ENCODE measurements at places on chromosomes 7 and 10.

GRCh38 chr10:7491230-7491629 lies 80.4 kb upstream of the SFMBT2 start:
- no peak overlapping the region for H3K4me3 ChIP-seq
- no peak for DNase-seq
- H3K27me3 ChIP-seq: no peaks in the 10 kb centered on the region
- no peaks in the 10 kb centered on the region for H3K4me1 ChIP-seq
- no peaks in the 10 kb centered on the region for H3K36me3 ChIP-seq
- H3K27ac ChIP-seq: no peak overlapping the region

- H3K36me3 ChIP-seq: no peaks in the 10 kb centered on the region
- H3K27ac ChIP-seq: no peak overlapping the region
- DNase-seq: no peak
- H3K27me3 ChIP-seq: no peaks in the 10 kb centered on the region
Measured at GRCh38 chr7:19814776-19815175, 41.4 kb upstream of the TMEM196 start.

- H3K4me1 ChIP-seq: no peaks in the 10 kb centered on the region
- H3K4me3 ChIP-seq: no peak overlapping the region
- no peaks in the 10 kb centered on the region for H3K36me3 ChIP-seq
- no peak for DNase-seq
- H3K27ac ChIP-seq: no peak overlapping the region
Measured at GRCh38 chr10:110865186-110865808, 6.4 kb upstream of the PDCD4 start.

DNA sequence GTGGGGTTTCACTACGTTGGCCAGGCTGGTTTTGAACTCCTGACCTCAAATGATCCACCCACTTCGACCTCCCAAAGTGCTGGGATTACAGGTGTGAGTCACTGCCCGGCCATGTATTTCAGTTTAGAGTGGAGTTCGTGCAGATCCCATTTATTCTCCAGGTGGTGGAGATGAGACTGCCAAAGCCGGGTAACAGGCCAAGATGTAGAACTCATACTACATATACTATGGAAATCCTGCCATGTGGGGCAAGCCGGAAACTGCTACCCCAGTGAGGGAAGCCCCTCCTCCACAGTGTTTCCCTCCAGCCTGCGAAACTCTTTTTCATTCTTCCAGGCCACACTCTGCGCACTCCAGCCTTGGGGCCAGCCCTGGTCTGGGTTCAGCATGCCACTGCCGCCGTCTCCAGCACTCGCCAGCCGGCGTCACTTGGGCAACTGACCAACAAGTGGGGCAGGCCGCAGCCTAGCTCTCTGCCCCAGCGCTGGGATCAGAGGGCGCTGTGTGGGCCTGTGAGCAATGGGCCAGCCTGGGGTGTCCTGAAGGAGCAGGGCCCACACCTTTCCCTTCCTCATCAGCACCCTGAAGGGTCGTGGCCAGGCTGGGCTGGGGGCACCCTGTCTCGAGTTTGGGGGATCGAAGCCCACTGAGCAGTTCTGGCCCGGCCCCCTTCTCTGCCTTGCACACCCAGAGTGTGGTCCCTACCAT lies 122.0 kb downstream of the TRRAP start:
- H3K36me3 ChIP-seq: peaks cover 19% of the 10 kb centered on the region
- H3K27ac ChIP-seq: no peak overlapping the region
- H3K4me3 ChIP-seq: no peak overlapping the region
- H3K27me3 ChIP-seq: no peaks in the 10 kb centered on the region
- H3K4me1 ChIP-seq: no peaks in the 10 kb centered on the region

DNA sequence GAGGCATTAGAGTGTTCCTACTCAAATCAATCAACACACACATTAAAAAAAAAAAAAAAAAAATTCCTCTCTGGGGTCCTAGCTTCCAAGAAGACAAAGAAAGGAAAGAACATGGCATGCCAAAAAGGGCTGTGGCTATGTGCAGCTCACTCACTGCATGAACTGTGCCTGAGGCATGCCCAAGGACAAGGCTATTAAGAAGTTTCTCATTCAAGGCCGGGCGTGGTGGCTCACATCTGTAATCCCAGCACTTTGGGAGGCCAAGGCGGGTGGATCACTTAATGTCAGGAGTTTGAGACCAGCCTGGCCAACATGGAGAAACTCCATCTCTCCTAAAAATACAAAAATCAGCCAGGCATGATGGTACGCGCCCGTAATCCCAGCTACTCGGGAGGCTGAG lies 41.9 kb upstream of the PPP3CB start:
- no peak overlapping the region for H3K4me3 ChIP-seq
- DNase-seq: peak; percentile 32

DNA sequence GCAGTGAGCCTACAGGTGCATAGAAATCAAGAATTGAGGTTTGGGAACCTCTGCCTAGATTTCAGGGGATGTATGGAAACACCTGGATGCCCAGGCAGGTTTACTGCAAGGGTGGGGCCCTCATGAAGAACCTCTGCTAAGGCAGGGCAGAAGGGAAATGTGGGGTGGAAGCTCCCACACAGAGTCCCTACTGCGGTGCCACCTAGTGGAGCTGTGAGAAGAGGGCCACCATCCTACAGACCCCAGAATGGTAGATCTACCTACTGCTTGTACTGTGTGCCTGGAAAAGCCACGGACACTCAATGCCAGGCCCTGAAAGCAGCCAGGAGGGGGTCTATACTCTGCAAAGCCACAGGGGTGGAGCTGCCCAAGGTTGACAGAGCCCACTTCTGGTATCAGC lies 533.5 kb downstream of the GPAM start:
- no peaks in the 10 kb centered on the region for H3K4me1 ChIP-seq
- peak; percentile 7 for DNase-seq
- no peaks in the 10 kb centered on the region for H3K27me3 ChIP-seq
- H3K36me3 ChIP-seq: no peaks in the 10 kb centered on the region
- H3K27ac ChIP-seq: no peak overlapping the region

GRCh38 chr7:113831556-113831955 lies 87.3 kb downstream of the PPP1R3A start:
- no peaks in the 10 kb centered on the region for H3K36me3 ChIP-seq
- H3K27me3 ChIP-seq: no peaks in the 10 kb centered on the region
- no peaks in the 10 kb centered on the region for H3K4me1 ChIP-seq
- DNase-seq: peak; percentile 33
- H3K27ac ChIP-seq: no peak overlapping the region

- H3K4me1 ChIP-seq: no peaks in the 10 kb centered on the region
- H3K36me3 ChIP-seq: no peaks in the 10 kb centered on the region
- no peak for DNase-seq
- H3K4me3 ChIP-seq: no peak overlapping the region
- no peak overlapping the region for H3K27ac ChIP-seq
- no peaks in the 10 kb centered on the region for H3K27me3 ChIP-seq
Measured at GRCh38 chr10:95440756-95441546, 120.2 kb downstream of the SORBS1 start.

GRCh38 chr10:73414230-73414945 lies 530 bp upstream of the ANXA7 start:
- peak overlapping the region; percentile 46 for H3K27ac ChIP-seq
- peaks cover 2% of the 10 kb centered on the region for H3K4me1 ChIP-seq
- no peaks in the 10 kb centered on the region for H3K27me3 ChIP-seq
- no peaks in the 10 kb centered on the region for H3K36me3 ChIP-seq
- DNase-seq: no peak
- peak overlapping the region; percentile 35 for H3K4me3 ChIP-seq

- no peak overlapping the region for H3K4me3 ChIP-seq
- peaks cover 13% of the 10 kb centered on the region for H3K4me1 ChIP-seq
- no peaks in the 10 kb centered on the region for H3K36me3 ChIP-seq
- DNase-seq: peak; percentile 75
- H3K27me3 ChIP-seq: no peaks in the 10 kb centered on the region
Measured at GRCh38 chr10:72321248-72322029, 33.3 kb downstream of the DNAJB12 start.

- DNase-seq: no peak
- no peaks in the 10 kb centered on the region for H3K27me3 ChIP-seq
- H3K4me1 ChIP-seq: peaks cover 4% of the 10 kb centered on the region
Measured at GRCh38 chr10:92385831-92386230, 94.9 kb downstream of the MARCHF5 start.

- H3K27ac ChIP-seq: no peak overlapping the region
- H3K4me3 ChIP-seq: no peak overlapping the region
- no peaks in the 10 kb centered on the region for H3K4me1 ChIP-seq
- H3K27me3 ChIP-seq: no peaks in the 10 kb centered on the region
- H3K36me3 ChIP-seq: no peaks in the 10 kb centered on the region
Measured at GRCh38 chr7:42902331-42902730, 9.5 kb downstream of the C7orf25 start.

DNA sequence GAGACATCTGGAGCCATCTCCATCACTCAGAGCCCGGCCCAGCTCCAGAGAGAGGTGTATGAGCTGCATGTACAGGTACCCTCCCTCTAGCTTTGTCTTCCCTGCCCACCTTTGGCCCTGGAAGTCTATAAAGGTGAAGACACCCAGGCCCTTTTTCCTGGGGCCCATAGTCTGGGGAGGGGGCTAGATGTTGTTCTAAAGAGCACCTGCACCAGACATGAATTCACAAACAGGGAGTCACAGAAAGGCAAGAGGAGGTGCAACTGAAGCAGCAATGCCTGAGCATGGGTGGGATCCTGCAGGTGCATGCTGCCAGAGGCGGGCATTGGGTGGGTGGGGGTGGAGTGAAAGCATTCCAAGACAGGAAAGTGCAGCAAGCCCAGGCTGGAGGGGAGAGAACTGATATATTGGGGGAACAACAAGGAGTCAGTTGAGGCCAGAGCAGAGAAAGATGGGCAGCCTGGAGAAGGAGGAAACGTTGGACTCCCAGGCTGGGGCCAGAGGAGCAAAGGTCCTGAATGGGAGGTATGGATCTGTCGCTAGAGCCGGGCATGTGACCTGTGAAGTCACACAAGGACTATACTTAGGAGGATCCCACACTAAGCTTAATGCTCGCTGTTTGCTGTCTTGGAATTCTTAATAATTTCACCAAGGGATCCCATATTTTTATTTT lies 11.7 kb downstream of the CDHR1 start:
- H3K4me3 ChIP-seq: no peak overlapping the region
- no peak for DNase-seq
- no peaks in the 10 kb centered on the region for H3K4me1 ChIP-seq
- H3K27ac ChIP-seq: no peak overlapping the region
- no peaks in the 10 kb centered on the region for H3K36me3 ChIP-seq

Measured in mesendoderm (in vitro differentiated cells).